ENCODE measurements at places on chromosomes 5 and 9.

DNA sequence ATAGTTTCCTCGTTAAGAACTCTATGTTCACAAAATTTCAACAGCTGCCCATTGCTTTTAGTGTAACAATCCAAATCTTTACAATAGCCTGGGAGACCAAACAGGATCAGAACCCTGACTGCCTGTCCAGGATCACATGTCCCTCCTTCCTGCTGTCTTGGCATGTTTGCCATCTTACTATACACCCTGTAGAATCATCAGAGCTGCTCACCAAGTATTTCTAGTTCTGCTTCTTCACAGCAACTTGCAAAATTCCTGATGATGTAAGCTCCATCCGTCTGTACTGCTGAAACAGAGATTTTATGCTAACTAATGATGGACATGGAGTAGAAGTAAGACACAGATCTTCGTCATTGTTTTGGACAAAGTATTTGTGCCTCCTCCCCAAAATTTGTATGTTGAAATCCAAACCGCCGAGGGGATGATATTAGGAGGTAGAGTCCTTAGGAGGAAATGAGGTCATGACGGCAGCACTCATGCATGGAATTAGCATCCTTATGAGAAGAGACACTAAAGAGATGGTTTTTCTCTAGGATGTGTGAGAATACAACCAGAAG lies 464.9 kb upstream of the BRINP1 start:
- no peak for DNase-seq

GRCh38 chr5:43352915-43353314 lies 39.7 kb upstream of the HMGCS1 start:
- no peak for DNase-seq

DNA sequence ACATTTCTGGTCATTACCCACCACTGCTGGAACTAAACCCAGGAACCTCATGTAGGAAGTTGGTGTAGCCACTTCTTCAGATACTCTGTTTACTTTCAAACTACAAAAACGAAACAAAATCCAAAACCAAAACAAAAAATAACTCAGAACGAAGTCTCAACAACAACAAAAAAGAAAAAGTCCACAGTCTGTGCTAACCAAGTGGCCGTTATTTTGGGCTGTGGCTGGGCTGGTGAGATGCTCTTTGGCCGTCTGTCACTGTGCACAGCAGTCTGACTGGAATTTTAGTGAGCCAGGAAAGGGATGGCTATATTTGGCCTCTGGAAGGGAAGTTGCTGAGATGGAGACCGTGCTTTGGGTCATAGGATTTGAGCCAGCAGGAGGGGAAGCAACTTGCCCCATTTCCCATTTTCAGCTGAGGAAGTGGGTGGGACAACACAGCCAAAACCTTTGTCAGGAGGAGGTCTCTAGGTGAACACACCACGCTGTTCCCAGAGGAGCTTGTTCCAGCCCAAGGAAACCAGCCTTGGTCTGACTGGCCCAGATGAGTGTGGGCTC lies 334.1 kb downstream of the ZSWIM6 start:
- DNase-seq, result no peak

GRCh38 chr5:51521583-51521982 lies 138.3 kb downstream of the ISL1 start:
- no peak for DNase-seq

GRCh38 chr9:121658166-121658565 lies 6.7 kb downstream of the DAB2IP start:
- DNase-seq, result no peak

GRCh38 chr5:54324651-54325271 lies 14.4 kb upstream of the ARL15 start:
- DNase-seq, result no peak

- peak; percentile 34 for DNase-seq
Measured at GRCh38 chr9:93463638-93464248, 10.4 kb upstream of the FAM120AOS start.
